ENCODE measurements at places on chromosomes 4 and X.
A peak's percentile ranks its signal among the peaks of the same experiment; 100 is the strongest.

GRCh38 chr4:7150036-7150635 lies 42.2 kb upstream of the SORCS2 start:
- no peak for DNase-seq

GRCh38 chr4:107363125-107363524 lies 327.0 kb upstream of the DKK2 start:
- DNase-seq: no peak

DNA sequence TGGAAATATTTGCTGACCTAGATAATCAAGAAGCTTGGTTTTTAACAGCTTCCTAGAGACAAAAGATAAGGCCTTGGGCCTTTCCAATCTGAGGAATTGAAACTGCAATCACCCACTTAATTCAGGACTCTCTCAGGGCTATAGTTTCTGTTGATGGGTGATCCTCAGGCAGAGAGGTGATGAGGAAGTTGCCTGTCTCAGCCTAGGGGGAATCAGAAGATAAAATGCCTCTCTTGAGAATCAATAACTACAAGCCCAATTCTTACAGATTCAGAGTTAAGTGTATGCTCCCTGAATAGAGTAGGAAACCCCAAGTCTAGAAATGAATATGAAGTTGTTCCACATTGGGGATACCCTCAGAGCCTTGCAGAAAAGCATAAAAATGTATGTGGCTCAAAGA lies 45.5 kb downstream of the NFKB1 start:
- no peak for DNase-seq

- DNase-seq: no peak
Observed at GRCh38 chr4:35182451-35182850, 1061.9 kb downstream of the ARAP2 start.

- no peak for DNase-seq
Observed at GRCh38 chr4:85058551-85058950, 92.1 kb upstream of the WDFY3 start.

DNA sequence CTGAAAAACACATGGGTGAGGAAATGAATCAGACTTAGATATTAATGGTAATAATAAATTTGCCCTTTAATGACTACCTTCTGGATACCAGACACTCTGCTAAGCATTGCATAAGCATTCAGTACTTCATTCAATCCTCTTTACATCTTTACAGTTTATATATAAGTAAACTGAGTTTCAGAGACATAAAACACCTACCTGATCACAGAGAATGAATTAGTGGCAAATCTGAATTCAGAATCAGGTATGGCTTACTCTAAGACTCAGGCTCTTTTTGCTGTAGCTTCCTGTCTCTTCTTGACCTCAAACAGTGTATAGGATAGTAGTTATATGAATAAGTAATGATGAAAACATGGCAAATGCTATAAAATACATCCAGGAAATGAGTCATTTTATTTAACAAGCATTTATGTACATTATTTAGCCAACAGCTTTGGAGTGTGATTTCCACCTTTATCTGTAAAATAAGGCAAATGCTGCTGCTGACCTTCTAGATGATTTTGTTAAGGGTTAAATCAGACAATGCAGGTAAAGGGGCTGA lies 83.9 kb downstream of the VEGFC start:
- DNase-seq: no peak

GRCh38 chr4:137558951-137559350 lies 26.7 kb upstream of the PCDH18 start:
- DNase-seq: no peak

- DNase-seq: no peak
Observed at GRCh38 chr4:55378617-55379467, 16.9 kb upstream of the TMEM165 start.

DNA sequence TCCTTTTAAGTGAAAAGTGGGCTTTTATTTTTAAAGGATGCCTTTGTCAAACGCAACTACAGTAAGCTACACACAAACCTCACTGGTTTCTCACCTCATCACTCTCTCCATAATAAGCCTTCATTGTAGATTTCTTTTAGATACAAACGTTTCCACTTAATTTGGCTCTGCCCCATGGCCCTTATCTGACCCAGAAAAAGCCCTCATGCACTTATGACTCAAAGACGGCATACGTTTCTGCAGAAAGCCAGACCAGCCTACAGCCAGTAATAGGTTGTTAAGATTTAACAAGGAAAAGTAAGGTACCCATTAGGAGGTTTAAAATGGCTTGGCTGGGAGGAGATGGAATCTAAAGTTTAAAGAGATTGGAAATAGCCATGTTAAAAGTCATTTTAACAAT lies 914.6 kb upstream of the INTU start:
- no peak for DNase-seq

GRCh38 chrX:46624090-46624786 lies 50.7 kb downstream of the CHST7 start:
- no peak for DNase-seq

GRCh38 chr4:15901007-15901406 lies 37.5 kb downstream of the FGFBP1 start:
- no peak for DNase-seq

DNA sequence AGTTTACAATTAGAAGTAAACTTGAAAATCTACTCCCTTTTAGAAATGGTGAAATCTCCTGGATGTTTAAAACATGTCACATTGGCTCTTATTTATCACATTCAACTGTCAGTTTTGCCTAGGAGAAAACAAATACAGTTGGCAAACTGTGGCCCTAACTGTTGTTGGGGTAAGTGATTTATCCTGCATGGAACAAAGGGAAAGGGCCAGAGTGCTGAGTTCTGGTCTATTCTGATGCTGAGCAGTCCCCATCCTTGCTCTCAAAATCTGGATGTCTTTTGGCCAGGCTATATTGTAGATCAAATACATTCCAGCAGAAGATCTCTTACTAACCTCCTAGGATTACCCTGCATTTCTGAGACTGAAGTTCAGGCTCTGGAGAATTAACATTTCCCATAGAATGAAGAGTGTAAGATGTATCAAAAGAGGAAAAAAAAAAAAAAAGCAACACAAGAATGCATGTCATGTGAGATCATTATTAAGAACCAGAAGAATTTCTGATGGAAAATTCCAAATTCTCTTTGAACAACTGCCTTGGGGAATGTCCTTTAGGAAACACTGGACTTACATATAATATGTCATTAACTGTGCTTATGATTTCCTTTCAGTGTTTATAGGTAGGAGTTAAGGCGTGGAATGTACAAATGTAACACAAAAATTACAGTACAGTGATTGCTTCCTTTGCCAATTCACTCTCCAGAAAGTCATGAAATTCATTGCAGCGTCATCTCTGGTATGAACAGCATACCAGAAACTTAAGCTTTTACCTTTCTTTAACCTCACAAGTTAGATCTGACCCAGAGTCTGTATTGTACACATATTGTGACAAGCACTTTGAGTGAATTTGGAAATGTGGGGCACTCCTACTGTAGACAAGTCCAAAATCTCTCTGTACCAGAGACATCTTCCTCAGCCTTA lies 1012.5 kb upstream of the LCORL start:
- no peak for DNase-seq

DNA sequence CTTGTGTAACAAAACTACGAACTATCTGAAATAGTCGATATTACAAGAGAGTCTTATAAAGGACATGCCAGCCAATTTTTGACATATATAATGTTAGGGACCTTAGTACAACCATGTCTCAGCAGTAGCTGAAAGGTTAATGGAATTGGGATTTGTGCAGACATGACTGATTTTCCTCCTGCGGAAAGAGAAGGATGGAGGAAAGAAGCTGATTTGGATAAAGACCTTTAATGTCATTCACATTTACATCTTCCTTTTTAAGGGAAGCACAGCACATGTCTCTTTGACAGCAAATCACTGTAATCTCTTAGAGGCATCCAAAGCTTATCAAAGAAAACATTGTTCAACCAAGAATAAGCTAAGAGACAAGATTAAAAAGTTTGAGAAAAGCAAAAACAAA lies 1976.2 kb upstream of the IGFBP7 start:
- no peak for DNase-seq

- DNase-seq: peak; percentile 40
Observed at GRCh38 chr4:100895556-100896197, 377.9 kb upstream of the EMCN start.

DNA sequence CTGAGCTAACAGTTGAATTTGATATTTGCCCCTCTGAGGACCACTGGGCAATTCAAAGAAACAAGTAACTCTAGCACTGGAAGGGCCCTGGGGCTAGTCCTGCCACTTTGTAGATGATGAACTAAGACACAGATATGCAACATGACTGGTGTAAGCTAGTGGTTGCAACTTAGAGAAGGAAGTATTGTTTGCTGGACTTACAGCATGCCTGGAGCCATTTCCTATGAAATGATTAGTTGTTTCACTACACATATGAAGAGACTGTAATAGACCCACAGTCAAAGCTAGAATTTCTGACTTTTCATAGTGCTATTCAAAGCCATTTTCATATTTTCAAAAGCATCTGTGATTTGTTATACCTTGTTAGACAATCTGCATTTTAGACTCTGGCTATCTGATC lies 96.2 kb downstream of the TSPAN7 start:
- DNase-seq: no peak

- peak; percentile 35 for DNase-seq
Observed at GRCh38 chrX:65821721-65822496, 154.5 kb downstream of the MSN start.

DNA sequence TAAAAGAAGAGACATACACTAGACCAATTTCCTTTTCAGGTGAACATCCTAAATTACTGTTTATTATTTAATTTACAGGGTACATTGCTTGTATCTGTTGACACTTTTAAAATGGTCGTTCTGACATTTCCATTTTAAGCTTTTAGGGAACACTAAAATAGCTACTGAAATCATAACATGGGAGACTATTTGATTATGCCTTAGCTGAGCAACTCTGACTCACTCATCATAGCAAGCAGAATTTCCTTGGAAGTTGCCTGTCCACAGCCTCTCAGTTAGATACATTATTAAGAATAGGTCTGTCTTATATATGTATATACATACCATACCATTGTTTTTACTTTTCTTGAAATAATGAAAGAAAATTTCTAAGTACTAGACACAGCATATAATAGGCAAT lies 22.0 kb downstream of the GUCY1B1 start:
- no peak for DNase-seq

GRCh38 chr4:1082215-1083182 lies 30.9 kb downstream of the RNF212 start:
- no peak for DNase-seq

Measured in CD4-positive, alpha-beta T cell treated with Interleukin-10 for 1 hour (primary cell).